Activated CD4-positive, CD25-positive, alpha-beta regulatory T cell treated with anti-CD3 and anti-CD28 coated beads, Interleukin-2, amount 50 U/mL, for 16 hours (primary cell): ENCODE measurements at places on chromosomes 1 and 21.

DNA sequence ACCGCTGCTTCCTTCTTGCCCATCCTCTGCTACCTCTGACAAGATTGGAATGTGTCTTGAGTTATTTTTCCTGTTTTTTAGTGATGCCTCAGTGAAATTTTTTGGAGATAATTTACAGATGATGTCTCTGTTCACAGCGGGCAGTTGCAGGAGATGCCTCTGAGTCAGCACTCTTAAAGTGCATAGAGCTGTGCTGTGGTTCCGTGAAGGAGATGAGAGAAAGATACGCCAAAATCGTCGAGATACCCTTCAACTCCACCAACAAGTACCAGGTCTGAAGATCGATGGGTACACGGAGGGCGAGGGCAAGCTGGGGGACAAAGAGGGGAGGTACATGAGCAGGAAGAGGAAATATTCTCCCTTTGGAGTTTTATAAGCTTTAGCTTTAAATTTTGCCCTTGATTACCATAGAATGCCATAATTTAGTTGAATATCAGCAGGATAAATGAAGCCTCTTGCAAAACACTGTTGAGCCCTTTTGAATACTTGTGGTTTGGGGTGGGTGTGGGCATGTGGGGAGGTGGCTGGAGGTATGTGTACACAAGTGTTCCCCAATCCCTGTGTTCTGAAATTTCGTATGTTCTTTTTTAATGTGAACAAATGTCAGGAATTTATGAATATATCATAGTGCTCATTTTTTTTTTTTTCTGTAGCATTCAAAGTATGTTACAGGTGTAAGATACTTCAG is 19.8 kb downstream of the ATP1A1 start:
- DNase-seq: no peak

DNA sequence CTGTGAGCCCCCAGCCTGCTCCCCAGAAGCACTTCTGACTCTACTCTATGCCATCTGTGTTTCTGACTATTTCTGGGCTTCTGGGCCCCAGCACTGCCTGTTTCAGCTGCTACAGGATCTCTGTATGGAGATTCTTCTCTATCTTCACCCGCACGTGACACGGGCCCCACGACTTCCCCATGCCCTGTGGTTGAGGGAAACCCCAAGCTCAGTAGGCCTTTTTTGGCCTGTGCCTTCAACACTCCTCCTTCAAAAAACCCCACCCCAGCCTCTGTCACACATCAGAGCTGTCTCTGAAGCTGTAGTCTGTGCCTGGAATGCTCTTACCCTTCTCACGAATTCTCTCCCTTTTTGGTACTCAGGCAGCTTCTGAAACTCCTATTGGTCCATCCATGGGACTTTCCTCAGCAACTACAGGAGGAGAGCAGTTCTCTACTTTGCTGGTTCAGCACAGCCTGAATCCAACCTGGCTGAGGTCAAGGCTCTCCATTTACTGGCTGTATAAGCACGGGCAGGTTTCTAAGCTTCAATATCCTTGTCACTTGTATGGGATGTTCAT is 2.0 kb upstream of the NID1 start:
- DNase-seq: peak; percentile 18

DNA sequence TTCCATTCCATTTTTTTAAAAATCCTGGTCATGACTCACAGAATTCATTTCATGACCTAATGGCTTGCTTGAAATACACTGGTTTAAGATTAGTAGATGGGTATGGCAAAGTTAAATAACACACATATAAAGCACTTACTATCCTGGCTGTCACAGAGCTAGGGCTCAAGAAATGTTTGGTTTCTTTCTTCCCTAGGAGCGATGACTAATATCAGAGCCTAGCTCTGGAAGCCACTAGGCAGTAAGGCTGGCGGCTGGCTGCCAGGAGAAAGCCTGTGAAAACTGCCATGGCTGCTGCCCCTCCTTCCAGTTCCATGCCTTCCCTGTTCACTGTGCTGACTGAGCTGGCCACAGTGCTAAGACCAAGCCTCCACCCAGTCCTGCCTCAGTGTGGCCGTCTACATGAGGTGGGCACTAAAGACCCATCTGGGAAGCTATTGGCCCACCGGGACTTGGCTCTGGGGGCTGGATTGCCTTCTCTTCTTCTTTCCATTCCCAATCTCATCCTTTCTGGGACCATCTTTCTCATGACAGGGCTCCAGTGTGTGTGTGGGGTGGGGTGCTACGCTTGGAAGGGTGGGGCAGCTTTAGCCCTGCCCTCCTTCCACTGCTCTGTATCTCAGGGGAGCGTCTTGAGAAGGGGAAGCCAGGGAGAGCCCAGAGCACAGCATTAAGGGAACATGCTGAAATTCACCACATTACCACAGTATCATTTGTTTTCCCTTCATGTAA is 10.8 kb upstream of the ASCL5 start:
- DNase-seq: no peak

DNA sequence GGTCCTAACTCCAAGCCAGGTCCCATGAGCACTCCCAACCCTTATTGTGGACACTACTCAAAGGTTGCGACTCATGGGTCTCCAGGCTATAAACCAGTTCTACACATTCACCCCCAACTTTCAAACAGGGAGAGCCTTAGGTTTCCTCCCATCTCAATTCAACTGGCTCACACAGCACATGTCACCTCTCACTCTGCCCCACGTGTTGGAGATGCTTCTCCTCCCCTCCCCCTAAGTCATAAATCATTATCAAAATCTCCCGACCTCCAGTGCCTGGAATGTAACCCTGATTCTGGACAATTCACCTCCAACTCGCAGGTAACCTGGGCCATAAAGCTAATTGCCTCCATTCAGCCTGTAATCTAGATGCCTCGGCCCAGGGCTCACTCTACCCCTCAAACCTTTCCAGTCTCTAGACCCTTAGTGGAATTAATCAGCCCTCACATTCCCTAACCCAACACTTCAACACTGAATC is 595 bp downstream of the AK2 start:
- DNase-seq: no peak

DNA sequence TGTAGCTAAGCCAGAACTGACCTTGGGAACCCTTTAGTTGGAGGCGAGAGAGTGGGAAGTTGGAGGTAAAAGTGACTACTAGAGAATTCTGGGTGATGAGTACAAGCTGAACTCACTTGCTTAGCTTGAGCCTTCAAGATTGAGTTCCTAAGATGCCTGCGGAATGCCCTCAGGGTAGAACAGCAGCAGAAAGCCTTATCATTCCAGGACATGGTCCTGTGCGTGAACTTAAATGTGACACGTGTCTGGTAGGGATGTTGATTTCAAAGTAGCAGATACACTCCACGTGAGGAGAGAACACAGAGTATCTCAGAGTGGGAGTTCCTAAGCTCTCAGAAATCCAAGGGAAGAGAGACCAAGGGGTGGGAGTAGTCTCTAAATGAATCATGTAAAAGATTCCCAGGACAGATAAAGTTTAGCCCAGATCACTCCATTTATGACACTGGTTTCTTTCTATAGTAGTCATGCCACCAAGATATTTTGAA is 60.1 kb downstream of the KCNK1 start:
- no peak for DNase-seq

GRCh38 chr1:84724128-84724860 is 34.0 kb upstream of the SSX2IP start:
- peak; percentile 4 for DNase-seq

- DNase-seq: no peak
Measured at GRCh38 chr1:24898909-24899439, 31.1 kb downstream of the RUNX3 start.

GRCh38 chr1:171869097-171869496 is 27.8 kb downstream of the DNM3 start:
- no peak for DNase-seq

DNA sequence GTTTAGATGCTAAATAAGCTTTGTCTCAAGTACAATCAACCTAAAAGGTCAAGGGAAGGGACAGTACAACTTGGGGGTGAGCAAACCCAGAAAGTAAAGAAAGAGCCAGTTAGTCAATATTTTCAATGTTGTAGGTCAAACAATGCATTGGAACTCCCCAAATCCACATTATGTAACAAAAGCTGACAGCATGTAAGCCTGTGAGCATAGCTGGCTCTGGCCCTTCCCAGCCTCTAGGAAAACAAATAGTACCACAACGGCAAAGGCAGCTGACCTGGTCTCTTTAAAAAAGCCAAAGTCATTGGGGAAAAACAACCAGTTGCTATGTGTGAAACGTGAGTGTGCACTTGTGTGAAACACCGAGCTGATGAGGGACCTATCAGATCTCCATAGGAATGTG is 3.4 kb downstream of the CBR1 start:
- no peak for DNase-seq

- no peak for DNase-seq
Measured at GRCh38 chr1:47895279-47896125, 101.7 kb downstream of the TRABD2B start.

DNA sequence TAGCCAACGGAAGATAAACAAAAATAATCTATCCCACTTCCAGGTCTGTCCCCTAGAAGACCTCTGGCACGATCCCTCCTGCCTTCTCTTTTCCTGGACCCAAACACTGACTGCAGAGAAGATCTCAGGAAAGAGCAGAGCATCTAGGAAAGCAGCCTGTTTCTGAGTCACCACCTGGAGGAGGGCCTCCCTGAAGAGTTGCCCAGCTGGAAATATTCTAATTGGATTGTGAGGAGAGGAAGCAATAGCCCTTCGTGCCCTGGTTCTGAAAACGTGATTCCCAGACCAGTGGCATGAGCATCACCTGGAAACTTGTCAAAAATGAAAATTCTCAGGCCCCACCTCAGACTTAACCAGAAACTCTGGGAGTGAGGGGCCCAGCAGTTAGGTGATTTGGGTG is 411.1 kb downstream of the SETD4 start:
- DNase-seq: no peak

- no peak for DNase-seq
Measured at GRCh38 chr1:60762176-60762575, 320.2 kb upstream of the NFIA start.

DNA sequence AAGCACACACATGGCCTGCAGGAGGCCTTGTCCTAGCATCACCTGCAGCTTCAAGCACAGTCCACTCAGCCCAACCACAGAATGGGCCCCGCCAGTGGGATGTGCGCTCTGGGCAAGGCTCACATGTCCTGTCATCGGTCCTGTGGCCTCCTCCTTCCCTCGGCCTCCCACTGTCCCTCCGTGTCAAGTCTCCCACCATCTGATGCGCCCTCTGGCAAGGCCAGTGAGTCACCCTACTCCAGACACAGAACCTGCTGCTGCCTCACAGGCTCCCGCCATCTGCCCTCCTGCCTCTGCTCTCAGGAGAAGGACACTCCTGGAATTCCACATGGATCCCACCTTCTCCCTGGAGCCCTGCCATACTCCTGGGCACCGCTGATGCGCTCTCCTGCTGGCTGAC is 14.2 kb downstream of the KCNAB2 start:
- DNase-seq: no peak

DNA sequence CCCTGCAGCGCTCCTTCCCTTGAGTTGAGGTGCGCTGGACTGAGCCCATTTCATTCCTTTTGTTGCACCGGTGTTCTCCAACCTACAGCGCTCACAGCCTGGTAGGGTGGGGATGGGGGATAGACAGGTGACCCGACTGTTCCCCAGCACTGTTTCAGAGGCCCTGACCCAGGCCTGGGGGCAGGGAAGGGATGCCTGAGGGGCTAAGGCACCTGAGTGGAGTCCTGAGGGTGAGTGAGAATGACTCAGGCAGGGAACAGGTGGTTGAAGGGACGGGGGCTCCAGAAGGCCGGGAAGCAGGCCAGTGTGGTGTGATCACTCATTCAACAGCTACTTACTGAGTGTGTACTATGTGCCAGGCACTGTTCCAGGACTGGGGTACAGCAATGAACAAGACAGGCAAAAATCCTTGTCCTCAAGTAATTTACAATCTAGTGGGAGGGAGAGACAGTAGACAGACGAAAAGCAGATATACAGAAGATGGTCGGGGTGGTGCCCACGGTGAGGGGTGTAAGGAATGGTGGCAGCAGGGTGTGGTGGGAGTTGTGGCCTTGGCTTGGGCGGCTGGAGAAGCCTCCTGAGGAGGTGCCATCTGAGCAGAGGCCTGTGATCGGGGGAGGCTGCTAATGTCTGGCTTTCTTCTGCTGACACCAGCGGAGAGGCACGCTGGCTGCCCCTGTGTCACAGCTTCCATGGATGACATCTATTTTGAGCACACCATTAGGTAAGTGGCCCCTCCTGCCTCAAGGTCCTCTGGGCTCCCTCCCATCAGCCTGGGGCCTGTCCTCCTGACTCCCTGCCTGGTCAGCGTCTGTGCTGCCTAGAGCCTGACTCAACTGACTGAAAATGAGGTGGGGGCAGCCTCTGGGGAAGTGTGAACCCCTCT is 37.4 kb downstream of the ACOT11 start:
- no peak for DNase-seq

DNA sequence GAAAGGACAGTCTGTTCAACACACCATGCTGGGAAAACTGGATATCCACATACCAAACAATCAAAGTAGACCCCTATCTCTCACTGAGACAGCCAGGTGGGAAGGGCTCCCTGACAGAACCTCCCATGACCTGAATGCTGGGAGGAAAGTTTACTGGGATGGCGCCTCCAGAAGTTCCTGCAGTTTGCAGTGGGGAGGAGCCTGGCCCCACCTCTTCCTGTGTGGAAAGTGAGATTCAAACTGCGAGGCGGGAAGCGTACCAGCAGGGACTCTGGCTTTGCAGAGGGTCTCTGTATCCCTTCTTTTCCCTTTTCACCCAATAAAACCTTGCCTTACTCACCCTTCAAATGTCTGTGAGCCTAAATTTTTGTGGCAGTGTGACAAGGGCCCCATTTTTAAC is 190.7 kb downstream of the HHIPL2 start:
- DNase-seq: no peak

GRCh38 chr1:229839800-229840199 is 213.8 kb downstream of the URB2 start:
- DNase-seq: no peak

- DNase-seq: no peak
Measured at GRCh38 chr1:77553568-77554291, 128.7 kb downstream of the ZZZ3 start.

GRCh38 chr1:36392836-36393235 is 4.9 kb downstream of the LSM10 start:
- DNase-seq: no peak

GRCh38 chr1:19824541-19824940 is 9.5 kb upstream of the RNF186 start:
- DNase-seq: no peak

GRCh38 chr1:65077369-65077768 is 70.6 kb upstream of the AK4 start:
- DNase-seq: no peak

- DNase-seq: no peak
Measured at GRCh38 chr1:18058206-18058921, 49.2 kb upstream of the IGSF21 start.
